Stimulated activated CD8-positive, alpha-beta memory T cell treated with anti-CD3 and anti-CD28 coated beads, Interleukin-4, amount 100 ng/mL, for 1 hour (primary cell): ENCODE measurements at places on chromosomes 4 and X.

- DNase-seq: no peak
Measured at GRCh38 chr4:1035510-1035909, 24.1 kb downstream of the FGFRL1 start.

DNA sequence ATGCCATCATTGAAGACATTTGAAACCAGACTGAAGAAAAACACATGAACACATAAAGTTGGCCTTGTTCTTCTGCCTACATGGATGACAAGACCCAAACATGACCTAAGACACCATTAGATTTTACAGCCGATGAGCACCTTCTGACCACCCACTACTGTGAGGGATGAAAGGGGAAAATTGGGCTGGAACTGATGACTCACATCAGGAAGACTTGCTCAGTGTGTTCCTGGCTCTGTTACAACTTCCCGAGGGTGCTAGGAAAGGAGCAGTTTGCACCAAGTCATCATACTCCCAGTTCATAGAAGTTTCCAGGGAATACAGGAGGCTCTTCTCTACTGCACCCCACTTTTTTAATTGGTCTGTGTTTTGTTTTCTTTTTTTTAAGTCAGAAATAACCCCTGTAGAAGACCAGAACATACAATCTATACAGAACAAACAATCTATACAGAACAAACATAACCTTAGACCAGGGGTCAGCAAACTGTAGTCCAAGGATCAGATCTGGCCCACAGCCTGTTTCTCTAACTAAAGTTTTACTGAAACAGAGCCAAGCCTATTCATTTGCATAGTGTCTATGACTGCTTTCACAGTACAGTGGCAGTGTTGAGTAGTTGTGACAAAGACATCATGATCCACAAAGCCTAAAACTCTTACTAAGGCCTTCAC is 25.3 kb downstream of the BTC start:
- DNase-seq: no peak

GRCh38 chr4:55323375-55323774 is 22.7 kb upstream of the SRD5A3 start:
- DNase-seq: no peak

- no peak for DNase-seq
Measured at GRCh38 chr4:15897577-15897976, 41.0 kb downstream of the FGFBP1 start.

- DNase-seq: no peak
Measured at GRCh38 chr4:76748649-76749048, 149.3 kb downstream of the SOWAHB start.

GRCh38 chr4:89913623-89914022 is 19.0 kb downstream of the MMRN1 start:
- no peak for DNase-seq

- no peak for DNase-seq
Measured at GRCh38 chr4:98745366-98745765, 87.0 kb upstream of the TSPAN5 start.

- DNase-seq: no peak
Measured at GRCh38 chr4:78099058-78099457, 41.9 kb downstream of the FRAS1 start.

- no peak for DNase-seq
Measured at GRCh38 chrX:9884031-9884779, 83.0 kb upstream of the CLDN34 start.

DNA sequence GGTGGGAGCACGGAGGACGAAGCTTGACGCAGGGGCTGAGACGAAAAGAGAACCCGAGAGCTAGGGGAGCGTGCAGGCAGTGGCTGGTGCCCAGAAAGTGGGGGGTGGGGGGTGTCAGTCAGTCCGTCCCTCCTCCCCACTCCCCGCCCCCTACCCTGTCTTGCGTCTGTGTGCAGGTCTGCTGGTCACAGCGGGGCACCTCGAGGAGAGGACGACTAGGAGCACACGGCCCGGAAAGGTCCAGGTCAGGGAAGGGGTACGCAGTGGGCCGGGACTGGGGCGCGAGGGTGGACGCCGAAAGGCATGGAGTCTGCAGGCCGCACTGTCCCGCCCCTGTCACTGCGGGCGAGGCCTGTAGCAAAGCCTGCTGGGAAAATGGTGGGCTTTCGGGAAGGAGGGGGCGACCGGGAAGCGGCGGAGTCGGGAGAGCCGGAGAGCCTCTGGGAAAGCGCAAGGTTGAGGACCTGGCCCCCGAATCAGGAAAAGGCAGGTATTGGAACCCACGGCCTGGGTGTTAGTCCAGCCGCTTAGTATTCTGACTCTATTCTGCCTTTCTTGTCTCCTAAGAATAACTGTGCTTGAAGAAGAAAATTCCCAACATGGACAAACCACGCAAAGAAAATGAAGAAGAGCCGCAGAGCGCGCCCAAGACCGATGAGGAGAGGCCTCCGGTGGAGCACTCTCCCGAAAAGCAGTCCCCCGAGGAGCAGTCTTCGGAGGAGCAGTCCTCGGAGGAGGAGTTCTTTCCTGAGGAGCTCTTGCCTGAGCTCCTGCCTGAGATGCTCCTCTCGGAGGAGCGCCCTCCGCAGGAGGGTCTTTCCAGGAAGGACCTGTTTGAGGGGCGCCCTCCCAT is 769 bp downstream of the TCEAL1 start:
- DNase-seq: no peak

DNA sequence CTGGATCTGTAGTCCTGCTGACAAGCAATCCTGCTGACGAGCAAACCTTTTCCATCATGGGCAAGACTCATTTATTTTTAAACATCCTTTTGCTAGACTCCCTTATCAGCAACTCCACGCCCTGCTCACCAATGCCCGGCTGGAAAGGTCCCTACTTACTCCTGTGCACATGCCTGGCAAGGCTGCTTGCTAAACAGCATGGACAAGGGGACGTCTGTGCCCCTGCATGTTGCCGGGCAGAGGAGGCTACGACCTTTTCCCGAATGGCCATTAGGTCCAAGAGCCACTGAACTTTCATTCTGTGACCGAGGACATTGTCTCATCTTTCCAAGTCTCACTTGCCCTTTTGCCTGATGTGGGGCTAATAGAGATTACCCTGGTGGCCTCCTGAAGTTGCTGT is 98.6 kb downstream of the MGST2 start:
- no peak for DNase-seq
